ENCODE measurements at places on chromosomes 2 and 18.

- DNase-seq = no peak
Observed at GRCh38 chr18:13934676-13935075, 19.3 kb upstream of the MC2R start.

GRCh38 chr2:185782223-185782769 is 43.7 kb downstream of the FSIP2 start:
- DNase-seq = no peak

GRCh38 chr18:63149302-63149587 is 170.3 kb downstream of the BCL2 start:
- no peak for DNase-seq

GRCh38 chr18:48835745-48836170 is 115.0 kb downstream of the SMAD7 start:
- DNase-seq = peak; percentile 38

DNA sequence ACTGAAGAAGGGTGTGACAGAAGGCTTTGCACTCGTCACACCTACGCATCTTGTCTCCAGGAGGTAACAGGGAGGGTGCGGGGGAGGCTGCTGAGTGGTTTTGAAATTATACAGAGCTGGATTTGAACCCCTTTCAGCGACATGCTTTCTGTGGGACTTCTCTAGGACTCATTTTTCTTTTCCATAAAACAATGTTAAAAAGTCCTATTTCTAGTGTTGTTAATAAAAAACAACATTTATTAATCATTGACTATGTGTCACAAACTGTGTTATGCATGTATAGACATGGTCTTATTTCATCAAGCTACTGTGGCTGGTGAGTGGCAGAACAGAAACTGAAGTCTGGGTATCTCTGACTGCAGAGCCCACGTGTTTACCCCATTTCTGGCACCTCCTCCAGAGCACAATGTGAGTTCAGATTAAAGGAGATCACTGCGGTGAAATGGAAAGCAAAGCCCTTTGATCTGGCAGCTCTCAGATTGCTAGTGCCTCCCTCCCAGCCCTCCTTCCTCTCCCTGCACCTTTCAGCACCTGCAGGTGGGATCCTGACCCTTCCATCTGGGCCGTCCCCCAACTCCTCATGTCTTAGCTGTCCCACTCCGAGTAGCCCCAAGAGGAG is 315.5 kb upstream of the MYT1L start:
- DNase-seq = no peak

- no peak for DNase-seq
Observed at GRCh38 chr2:73970141-73970803, 14.4 kb upstream of the TET3 start.

DNA sequence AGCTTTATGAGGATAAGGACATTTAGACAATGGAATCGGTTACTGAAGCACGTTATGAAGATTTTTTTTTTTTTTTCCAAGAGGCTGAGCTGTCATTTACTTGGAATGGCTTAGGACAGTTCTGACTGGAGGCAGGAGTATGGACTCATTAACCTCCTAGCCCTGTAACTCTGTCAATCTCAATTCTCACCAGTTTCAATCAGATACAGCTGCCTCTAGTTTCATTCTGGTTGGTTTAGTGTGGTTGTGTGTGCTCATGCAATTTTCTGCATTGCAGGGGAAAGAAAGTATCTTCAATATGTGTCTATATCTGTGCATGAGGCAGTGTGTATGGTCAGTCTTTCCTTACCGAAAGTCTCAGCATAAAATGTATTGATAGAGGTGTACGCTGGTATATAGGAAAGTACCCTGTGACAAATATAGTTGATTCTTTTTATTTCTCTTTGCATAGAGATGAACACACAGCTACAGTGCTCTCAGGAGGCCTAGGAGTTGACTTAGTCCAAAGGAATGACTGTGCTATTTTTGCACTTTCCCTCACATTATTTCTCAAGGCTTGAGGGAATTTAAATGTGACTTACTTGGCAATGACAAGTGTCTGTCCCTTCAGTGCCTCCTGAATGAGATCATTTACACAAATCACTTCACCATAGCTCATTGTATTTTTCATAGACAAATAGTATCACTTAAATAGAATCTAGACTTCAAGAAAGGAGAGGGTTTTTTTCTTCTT is 50.5 kb upstream of the GRB14 start:
- DNase-seq = no peak

GRCh38 chr2:119544075-119544938 is at the start of gene CFAP221:
CFAP221 (plus strand) TSS chr2:119544449; CDS start chr2:119546132, 1,683 bp downstream.
- DNase-seq = peak; percentile 75

GRCh38 chr2:1742681-1743395 is 1.5 kb downstream of the PXDN start:
- peak; percentile 90 for DNase-seq

DNA sequence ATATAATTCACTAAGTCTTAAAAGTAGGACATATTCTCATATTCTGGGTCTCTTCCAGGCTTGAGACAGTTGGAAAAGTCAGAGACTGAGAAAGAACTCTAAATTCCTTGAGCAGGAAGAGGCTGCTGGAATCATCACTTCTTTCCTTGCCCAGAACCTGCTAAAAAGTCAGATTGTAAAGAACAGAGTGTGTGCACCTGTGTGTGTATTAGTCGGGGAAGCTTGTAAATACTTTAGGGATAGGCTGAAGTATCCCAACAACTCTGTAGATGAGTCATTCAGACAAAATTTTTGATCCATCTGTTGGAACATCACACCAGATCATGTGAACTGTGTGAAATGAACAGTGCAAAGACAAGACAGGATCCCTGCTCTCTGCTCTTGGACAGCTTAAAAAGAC is 16.1 kb downstream of the GAREM1 start:
- DNase-seq = no peak

DNA sequence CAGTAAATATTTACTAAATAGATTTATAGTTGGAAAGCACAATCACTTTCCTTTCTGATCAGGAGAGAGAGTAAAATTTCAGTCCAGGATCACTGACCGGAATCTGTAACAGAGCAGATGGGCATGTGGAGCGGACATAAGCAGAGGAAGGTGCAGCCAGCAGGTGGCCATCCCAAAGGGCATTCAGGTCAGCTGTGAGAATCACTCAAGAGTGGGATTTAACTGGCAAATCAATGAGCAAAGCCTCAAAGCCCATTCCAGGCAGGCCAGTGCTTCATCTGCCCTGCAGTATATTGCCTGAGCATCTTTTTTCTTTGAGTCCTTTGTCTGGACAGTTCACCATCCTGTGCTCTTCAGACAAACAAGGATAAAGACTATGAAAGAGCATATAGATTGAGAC is 166.4 kb upstream of the SLC14A2 start:
- DNase-seq = no peak

DNA sequence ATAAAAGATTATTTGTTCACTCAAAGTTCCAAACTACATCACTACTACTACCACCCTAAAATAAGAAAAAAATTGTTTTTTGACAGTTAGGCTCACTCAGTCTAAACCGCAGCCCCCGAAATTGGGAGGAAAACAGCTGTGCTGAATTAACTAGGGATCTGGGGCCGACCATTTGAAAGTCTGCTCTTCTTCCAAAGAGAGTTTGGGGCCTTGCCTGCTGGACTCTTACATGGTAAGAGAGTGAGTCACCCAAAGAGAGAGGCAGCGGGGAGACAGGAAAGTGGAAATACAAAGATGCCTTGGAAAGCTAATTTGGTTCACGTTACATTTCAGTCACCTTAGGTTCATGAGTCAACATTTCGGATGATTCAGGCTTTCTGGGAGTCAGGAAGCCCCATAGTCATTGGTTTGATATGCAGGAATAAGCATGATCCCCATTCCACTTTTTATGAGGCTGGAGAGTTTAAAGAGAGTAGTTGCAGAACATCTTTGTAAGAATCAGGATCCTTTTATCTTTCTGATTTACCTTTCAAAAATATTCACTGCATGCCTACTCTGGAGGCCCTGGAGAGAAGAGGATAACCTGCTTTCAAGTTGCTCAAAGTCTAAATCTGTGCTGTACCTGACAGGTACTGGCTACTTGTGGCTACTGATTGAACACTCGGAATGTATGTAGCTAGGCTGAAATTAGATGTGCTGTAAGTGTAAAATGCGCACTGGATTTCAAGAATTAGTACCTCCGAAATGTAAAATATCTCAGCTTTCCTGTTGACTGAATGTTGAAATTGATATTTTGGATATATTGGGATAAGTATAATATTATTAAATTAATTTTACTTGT is 995 bp upstream of the RTN4 start:
- peak; percentile 85 for DNase-seq

- DNase-seq = no peak
Observed at GRCh38 chr2:112673008-112673407, 27.3 kb downstream of the SLC20A1 start.

GRCh38 chr2:201806442-201807170 is at the start of gene CDK15:
CDK15 (plus strand) TSS chr2:201806537; CDS start chr2:201806665, 128 bp downstream.
- DNase-seq = no peak

DNA sequence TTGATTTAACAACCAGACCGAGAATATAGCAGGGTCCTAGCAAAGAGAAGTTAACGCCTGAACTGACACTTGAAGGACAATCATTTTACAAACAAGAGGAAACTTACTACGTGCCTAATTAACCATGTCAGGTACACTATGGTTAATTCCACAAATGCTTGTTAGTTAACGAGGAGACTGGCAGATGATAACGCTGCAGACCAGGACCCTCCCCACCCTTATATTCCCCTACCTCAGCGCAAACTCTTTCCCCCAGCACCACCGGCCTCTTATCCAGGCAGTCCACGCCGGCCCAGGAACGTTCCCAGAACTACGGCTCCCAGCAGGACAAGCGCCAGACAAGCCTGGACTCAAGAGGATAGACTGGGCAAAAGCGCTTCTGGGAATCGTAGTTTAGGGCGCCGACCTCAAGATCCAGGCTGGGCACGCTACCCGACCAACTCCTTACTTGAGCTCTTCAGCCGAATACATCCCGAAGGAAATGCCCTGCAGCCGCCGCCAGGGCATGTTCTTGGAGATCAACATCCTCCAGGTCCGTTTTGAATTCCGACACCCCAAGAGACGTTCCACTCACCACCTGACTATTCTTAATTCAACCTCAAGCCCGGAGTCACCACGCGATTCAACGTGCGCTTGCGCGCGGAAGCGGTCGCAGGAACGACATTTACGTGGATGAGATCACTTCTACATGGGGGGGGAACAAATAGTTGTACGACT is at the start of gene POLR1A:
Gene POLR1A, minus strand, starts transcription at position 635 of the 717 bp plus-strand sequence. Its CDS starts 110 bp downstream, at position 525.
- peak; percentile 88 for DNase-seq

- DNase-seq = no peak
Observed at GRCh38 chr18:12742453-12742852, 39.6 kb downstream of the PSMG2 start.

- DNase-seq = no peak
Observed at GRCh38 chr18:2978661-2979106, 34.3 kb downstream of the LPIN2 start.

DNA sequence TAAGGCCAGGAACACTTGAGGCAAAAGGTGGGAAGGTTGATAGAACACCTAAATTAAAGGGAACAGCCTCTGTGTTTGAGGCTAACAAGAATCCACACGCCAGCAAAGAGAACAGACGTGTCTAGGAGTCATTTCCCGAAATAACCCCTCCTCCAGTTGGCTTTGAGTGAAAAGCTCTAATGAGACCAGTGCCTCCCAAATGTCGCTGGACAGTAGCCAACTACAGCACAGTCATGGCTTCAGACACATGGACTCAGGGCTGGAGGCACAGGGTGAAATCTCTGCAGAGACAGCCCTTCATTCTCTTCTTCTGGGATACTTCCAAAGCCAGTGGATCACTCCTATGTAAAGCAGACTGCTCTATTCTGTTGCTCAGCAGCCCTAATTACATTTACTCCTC is 49.6 kb downstream of the SOWAHC start:
- DNase-seq = no peak

DNA sequence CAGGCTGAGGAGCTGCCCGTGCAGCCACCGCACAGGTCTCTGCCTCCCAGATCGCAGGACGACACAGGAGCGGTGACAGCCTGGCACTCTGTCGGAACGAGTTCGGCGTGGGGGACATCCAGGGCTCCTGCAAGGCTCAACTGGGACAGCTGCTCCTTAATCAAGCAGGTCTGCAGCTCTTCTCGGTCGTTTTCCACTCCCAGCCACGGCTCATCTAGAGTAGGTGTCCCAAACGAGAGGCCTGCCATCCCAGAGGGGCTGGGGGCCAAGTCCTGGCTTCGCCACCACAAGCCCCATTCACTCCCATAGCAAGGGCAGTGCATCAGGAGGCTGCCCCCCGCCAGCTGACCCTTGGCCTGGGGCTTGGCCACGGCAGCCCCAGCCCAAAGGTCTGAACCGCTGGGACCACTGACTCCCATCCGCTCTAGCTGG is 22.5 kb downstream of the PASK start:
- no peak for DNase-seq

Data from RWPE2 (cell line).